ENCODE measurements at places on chromosomes 13 and 19. TPM values are rescaled to one million over a fixed set of nuclear protein-coding genes. Genes with fewer than 3 reads are reported as not detected.

DNA sequence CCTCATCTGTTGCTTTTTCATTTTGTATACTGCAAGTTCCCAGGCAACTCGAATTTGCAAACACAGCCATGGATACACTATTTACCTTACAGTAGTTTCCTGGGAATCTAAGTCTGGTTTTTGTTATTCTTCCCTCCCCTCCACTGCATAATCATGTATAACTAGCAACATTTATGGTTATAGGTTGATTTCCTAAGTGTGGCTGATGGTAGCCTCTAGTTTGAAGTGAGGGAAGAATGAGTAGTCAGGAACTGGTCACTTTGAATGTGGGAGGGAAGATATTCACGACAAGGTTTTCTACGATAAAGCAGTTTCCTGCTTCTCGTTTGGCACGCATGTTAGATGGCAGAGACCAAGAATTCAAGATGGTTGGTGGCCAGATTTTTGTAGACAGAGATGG lies at the start of gene KCNRG:
TSS of gene KCNRG (plus strand) at position 187 of the 400 bp plus-strand sequence. CDS start at position 237, 50 bp downstream.
- no peak for DNase-seq

GRCh38 chr13:66424422-66424821 lies 805.7 kb downstream of the PCDH9 start:
- DNase-seq: no peak

DNA sequence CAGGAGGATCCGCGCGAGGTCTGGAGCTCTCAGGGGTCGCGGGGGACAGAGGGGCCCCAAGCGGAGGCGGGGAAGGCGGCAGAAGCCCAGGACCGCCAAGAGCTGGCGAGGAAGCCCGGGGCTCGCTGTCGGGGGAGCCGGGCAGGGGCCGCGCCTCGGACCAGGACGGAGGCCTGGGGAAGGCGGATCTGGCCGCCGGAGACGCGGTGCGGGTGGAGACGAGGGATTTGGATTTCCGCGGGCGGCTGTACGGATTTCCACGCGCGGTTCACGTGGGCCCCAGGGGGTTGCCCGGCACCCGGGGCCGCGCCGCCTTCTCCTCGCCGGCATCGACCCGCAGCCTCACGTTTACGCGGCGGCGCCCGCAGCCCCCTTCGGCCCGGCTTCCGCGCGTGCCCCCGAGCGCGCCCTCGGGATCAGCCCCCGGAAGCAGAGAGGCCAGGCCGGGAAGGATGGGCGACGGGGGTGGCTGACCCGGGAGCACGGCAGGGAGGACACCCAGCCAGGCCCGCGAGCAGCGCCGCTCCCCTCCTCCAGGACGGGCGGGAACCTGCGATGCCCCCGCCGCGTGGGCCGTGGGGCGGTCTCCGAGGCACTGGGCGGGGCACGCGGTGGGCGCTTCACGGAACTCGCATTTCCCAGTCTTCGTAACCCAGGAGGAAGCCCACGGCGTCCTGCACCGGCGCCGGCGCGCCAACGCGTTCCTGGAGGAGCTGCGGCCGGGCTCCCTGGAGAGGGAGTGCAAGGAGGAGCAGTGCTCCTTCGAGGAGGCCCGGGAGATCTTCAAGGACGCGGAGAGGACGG lies 4.7 kb downstream of the F7 start:
- DNase-seq: no peak

DNA sequence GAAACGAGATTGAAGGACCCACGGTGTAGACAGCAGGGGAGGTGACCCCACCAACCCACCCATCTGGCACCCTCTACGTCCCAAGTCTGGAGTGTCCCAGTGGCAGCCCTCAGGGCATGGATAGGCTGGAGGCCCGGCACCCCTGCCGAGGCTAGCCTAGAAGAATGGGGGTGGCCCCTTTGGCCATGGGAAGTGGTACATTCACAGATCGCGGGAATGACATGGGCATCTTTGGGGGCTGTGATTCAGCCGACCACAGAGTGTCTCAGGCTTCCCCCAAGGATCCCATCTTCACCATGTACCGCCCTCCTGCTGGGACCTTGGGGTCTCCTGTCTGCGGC lies 11.3 kb upstream of the MKNK2 start:
- no peak for DNase-seq

The ZNF682 gene
- total RNA-seq: 9.0 TPM

DNA sequence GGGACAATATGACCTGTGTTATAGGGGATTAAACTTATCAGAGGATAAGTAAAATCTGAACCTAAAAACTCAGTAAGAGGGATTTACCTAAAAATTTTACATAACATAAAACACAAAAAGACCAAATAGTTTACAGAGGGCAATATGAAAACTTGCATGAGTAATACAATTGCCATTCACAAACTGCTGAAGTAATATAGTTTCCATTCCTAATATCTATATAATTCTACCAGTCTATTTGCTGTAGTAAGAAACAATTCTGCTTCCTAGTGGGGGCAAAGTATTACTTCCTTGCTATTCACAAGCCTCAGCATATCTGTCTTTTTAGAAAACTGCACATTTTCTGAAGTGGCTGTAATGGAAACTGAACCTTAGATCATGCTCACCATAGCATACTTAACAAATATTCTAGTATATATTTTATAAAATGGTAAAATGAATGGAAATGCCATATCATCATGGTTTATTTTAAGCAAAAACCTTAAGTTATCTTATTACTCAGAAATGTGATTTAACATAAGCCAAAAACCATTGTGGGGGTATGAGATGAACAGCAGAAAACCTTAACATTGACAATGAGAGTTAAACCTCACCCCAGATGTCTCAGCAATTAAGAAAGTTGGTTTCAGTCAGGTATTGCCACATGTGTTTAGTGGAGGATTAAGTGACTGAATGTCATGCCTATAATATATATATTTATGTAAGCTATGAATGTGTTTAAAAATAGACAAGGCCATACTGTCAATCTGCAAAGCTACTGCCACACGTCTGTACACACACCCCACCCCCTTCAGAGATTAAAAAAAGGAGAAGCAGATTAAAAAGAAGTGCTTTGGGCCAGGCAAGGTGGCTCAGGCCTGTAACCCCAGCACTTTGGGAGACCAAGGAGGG lies 136.8 kb downstream of the MIPEP start:
- DNase-seq: no peak

DNA sequence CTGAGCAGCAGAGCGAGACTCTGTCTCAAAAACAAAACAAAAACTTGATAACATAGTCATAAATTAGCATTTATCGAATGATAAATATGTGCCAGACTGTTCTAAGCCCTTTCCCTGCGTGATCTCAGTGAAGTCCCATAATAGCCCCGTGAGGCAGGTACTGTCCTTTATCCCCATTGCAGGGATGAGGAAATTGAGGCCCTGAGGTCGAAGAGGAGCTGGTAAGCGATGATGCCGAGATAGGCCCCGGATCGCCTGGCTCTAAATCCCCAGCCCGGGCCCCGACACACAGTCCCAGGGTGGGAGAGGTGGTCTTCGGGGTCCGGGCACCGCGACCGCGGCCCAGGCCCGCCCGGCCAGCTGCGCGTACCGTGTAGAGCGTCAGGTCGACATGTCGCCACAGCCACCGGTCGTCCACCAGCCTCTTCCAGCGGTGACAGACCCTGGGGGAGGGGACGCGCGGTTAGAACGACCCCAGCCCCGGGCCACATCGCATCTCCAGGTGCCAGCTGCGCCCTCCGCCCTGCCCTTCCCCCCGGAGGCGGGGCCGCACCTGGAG lies 625 bp downstream of the FBXL12 start:
- DNase-seq: no peak

The CEACAM8 gene
- total RNA-seq: not detected

The MUC16 gene
- 0.21 TPM for total RNA-seq

DNA sequence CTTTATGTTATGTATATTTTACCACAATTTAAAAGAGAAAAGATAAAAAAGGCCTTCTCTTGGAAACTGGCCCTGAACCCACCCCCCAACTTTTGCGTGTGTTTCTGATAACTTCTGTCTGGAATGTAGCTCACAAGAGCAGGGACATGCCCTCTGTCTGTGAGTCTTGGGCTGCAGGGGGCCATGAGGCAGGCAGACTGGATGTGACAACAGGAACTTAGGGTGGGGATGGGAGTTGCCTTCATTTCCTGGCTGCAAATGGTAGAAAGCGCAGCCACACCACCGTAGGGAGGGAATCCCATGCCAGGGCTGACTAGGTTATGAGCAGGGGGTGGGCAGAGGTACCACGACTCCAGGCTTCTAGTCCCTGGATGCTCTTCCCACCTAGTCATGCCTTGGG lies 21.9 kb downstream of the CILP2 start:
- no peak for DNase-seq

DNA sequence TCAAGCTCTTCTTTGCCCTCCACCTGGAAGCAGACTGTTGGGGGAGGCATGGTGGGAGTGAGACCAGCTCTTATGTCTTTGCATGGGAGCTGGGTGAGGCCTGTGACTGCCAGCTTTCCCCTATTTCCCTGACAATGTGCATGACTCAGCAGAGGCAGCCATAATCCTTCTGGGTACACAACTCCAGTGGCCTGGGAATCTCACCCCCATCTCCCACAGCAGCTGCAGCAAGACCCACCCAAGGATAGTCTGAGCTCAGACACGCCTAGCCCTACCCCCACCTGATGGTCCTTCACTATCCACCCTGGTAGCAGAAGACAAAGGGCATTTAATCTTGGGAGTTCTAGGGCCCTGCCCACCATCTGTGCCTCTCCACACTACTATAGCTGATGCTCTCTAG lies 41.4 kb upstream of the FGF14 start:
- no peak for DNase-seq

- no peak for DNase-seq
These were observed 20.8 kb upstream of the EBI3 start for GRCh38 chr19:4208385-4209094.

DNA sequence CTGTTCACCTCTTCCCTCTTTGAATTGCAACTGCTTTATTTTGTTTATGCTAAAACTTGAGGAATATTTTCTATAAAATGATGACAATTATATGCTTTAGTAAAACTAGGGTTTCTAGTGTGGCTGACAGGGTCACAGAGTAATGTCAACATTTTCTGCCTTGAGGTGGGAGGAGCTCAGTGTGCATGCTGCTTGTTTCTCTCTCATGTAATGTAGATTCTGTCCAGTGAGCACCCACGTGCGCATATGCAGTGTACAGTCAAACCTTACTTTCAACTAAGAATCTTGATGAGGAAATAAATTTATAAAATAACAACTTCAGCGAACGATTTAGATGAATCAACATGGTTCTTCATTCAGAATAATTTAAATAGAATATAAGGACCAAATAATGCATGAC lies 603.9 kb downstream of the PCDH17 start:
- DNase-seq: no peak

- DNase-seq: no peak
These were observed 3.9 kb upstream of the TMPRSS9 start for GRCh38 chr19:2356036-2356646.

- peak; percentile 51 for DNase-seq
These were observed 31.5 kb upstream of the ZNF766 start for GRCh38 chr19:52237771-52238400.

DNA sequence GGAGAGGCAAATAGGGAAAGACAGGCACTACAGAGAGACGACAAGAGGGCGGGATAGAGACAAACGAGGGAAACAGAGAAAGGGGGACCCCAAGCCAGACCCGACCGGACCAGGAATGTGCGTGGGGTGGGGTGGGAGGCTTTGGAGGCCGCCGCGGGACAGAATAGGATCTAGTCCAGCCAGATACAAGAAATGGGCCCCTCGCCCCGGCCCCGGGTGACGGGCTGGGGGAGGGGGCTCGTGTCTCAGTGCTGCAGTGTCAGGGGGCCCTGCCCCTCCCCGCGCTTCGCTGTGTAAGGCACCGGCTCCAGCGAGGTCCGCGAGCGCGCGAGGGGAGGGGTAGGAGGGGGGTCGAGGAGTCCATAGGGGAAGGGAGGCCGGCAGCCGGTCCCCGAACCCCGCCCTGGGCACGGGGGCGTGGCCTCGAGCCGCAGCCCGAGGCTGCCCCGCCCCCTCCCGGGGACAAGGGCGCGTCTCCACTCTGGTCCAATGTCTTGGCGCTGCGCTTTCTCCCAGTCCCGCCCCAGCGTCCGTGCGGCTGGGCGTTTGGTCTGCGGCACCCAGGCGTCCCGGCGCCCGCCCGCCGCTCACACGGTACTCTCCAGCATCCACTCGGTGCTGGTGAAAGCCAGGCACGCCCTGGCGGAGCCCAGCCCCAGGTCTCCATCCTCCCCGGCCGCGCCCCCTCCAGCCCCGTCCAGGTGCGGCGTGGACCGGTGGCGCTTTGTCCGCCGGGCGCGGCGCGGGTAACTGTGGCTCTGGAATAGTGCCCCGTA lies 11.0 kb downstream of the IFNL1 start:
- no peak for DNase-seq

The JUNB gene
- 676 TPM for total RNA-seq

The FCHO1 gene
- 1.7 TPM for total RNA-seq

The PODNL1 gene
- 9.4 TPM for total RNA-seq

DNA sequence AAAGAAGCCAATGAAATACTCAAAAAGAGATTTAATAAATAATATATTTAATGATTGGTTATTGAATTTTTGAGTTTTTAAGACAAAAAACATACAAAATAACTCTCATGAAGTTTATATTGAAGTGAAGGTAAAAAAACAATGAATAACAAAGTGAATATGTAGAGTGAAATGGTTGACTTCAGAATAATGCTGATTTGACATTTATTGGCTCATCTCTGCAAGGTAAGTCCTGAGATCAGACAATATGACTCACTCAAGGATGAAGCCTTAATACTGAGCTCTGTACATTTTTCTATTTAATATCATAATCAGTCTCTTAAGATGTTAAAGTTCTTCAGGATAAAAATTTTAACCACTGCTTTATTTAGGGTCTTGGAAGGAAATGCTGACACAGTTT lies 1398.9 kb upstream of the PCDH9 start:
- no peak for DNase-seq

DNA sequence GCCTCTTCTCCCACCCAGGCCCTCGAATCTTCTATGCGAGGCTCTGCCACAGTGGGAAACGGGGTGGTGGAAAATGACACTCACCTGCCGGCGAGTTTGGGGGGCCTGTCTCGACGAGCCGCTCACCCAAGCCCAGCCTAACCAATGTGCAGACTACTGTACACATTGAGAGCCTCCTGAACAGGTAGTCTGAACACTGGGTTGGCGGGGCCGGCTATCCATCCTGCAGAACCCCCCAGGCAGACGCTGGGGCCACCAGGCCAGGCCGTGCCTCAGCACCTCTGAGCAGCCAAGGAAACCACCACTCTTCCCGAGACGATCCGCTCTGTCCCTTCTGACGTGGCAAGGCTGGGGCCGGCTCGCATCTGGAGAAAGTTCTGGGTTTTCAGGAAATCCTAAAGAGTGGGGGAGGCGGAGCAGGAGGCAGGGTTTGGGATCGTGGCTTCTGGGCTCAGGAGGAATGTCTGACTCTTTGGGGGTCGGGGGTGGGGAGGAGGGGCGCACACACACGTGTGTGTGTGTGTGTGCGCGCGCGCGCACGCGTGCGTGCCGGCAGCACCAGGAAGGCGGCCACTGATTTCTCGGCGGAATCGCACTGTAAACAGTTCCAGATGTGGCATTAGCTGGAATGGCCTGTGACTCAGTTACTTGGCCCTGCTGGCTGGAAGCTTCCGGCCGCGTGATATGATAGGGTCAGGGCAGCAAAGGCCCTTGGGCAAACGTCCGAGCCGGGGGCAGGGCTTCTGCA lies 18.5 kb downstream of the TMED1 start:
- DNase-seq: peak; percentile 73

All from tibial nerve (tissue), 4 donors.